ENCODE measurements at places on chromosomes 3 and 15. TPM values are rescaled to one million over a fixed set of nuclear protein-coding genes. Genes with fewer than 3 reads are reported as not detected.
A peak's percentile ranks its signal among the peaks of the same experiment; 100 is the strongest.

DNA sequence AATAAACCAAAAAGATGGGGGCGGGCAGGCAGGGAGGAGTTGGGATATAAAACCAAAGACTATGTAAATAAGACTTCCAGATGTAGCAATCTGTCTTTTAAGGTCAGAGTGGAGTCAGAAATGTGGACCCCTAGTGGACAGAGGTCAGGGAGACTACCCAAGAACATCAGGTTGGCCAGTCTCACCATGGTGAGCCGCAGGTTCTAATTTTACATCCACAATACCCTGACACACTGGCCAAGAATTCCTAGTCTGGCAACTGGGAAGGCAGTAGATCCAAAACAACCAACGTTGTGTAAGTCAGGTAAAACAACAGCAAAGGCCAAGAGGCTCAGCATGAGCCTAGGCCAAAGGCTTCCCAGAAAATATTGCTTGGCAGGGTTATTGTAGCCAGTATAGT is 203.4 kb downstream of the FOXP1 start:
- no peak overlapping the region for H3K4me3 ChIP-seq
- H3K36me3 ChIP-seq, result no peaks in the 10 kb centered on the region
- DNase-seq, result no peak

- no peaks in the 10 kb centered on the region for H3K36me3 ChIP-seq
- no peaks in the 10 kb centered on the region for H3K27me3 ChIP-seq
- no peaks in the 10 kb centered on the region for H3K4me1 ChIP-seq
Measured at GRCh38 chr3:59606638-59607266, 556.9 kb upstream of the CFAP20DC start.

DNA sequence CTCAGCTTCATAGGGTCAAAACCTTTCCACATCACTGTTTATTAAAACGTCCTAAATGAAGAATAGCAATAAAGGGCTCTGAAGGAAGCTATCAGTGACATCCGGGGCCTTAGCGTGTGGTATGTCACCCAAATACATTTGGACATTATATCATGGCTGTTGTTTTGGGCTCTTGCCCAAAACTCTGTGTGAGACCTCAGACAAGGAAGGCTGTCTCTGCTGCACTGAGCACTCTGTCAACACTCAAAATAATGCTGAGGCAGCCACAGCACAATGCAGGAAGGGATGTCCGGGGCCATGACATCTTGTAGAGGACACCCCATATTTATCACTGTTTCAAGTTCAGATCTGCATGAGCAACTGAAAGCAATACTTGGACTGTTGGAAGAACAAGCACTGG is 293.8 kb upstream of the WNT5A start:
- H3K4me3 ChIP-seq, result no peak overlapping the region
- no peaks in the 10 kb centered on the region for H3K27me3 ChIP-seq
- DNase-seq, result no peak
- H3K27ac ChIP-seq, result no peak overlapping the region
- no peaks in the 10 kb centered on the region for H3K4me1 ChIP-seq

DNA sequence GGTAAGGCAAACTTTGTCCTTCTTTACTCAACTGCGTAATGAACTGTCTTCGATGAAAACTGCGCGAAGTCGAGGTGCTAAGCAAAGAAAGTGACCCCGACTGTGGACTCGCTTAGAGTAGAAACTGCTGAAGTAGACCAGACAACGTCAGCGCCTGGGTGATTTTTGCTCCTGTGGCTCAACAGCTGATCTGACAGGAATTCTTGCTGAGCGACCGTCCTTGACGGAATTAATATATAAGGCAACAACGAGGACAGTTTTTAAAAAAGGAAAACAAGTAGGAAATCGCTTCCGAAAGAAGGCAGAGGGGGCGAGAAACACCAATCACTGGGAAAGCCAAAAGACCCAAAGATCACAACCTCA is 541 bp downstream of the RPS27L start:
- H3K27ac ChIP-seq, result peak overlapping the region; percentile 89
- peak overlapping the region; percentile 68 for H3K4me3 ChIP-seq
- H3K27me3 ChIP-seq, result no peaks in the 10 kb centered on the region

- DNase-seq, result peak; percentile 60
- peak overlapping the region; percentile 98 for H3K27ac ChIP-seq
- H3K36me3 ChIP-seq, result no peaks in the 10 kb centered on the region
- H3K4me3 ChIP-seq, result peak overlapping the region; percentile 97
Measured at GRCh38 chr3:12662593-12663400, 1.1 kb downstream of the RAF1 start.

DNA sequence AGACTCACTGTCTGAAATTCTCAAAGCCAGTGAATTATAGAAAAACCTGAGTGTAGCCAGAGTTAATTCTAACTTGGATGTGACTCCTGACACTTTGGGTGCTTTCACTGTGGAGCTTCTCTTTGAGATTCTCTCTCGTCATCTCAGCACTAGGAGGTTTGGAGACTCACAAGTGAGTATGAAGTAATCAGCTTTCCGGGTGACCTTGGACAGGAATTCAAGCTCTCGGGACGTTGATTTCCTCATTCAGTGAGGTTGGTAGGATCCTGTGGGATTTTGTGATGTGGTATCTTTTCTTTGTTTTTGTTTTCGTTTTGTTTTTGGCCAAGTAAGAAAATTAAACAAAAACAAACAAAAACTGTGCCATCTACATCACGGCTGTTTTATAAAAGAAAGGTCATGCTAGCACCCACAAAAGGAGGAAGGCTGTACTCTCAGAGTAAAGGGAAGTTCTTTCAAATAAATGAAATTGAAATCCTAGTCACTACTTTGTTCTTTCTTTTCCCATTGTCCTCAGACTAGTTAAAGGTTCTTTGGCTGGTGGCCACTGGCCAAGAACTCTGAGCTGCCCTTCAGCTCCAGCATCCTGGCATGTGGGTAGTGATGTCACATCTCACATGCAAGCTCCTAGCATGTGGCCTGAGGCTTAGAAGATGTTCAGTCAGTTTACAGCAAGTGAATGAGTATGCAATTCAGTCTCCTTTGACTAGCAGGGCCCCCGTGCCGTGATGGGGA is 263.3 kb upstream of the TPM1 start:
- no peak overlapping the region for H3K4me3 ChIP-seq
- H3K4me1 ChIP-seq, result no peaks in the 10 kb centered on the region
- H3K36me3 ChIP-seq, result no peaks in the 10 kb centered on the region
- no peak for DNase-seq

GRCh38 chr3:171936191-171936841 is 93.2 kb downstream of the TMEM212 start:
- no peak overlapping the region for H3K27ac ChIP-seq
- H3K27me3 ChIP-seq, result no peaks in the 10 kb centered on the region
- DNase-seq, result no peak
- H3K4me1 ChIP-seq, result 0 out of 2 replicates have a peak, but pooled peaks cover 2% of the 10 kb centered on the region

The GABRR3 gene
- total RNA-seq, result 0.03 TPM
